ENCODE measurements at places on chromosomes 12 and 14.

GRCh38 chr12:8916154-8916553, 1.8 kb downstream of the PHC1 start:
- no peak for DNase-seq

DNA sequence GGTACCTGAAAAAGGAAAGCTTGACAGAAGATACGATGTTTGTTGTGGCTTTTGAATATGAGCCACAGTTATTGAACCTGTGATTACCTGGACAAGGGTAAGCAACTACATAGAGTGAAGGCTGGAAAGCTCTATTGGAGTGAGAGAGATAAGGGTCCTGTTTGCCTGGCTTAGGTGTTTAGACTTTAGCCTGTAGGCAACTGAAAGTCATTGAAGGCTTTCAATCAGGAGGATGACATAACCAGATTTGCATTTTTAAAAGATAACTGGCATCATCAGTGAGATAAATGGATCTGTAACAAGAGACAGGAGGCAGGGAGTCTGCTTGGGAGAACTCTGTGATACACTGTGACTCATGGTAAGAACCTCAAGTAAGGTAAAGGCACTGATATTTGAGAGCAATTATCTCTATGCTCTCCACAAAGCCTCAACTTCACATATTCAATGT, 128.9 kb upstream of the SOX5 start:
- no peak for DNase-seq

- no peak for DNase-seq
These were observed 421.2 kb downstream of the SOX5 start for GRCh38 chr12:23528316-23528715.

DNA sequence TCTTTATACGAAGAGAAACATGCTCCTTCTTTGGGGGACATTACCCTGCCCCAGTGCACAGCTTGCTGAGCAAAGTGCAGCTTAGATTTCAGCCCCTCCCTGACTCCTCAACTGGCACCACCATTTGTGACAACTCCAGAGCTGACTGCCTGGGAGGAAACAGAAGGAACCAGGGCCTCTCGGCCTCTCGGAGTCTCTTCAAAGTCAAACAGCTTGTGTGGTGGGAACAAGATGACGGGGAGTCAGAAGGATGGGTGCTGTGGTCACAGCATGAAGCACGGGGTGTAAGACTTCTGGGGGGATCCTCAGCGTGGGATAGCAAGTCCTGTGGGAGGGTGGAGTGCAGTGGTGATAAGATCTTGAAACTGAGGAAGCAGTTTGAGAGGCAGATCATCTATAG, 123.5 kb upstream of the BCL2L14 start:
- DNase-seq, result peak; percentile 14

DNA sequence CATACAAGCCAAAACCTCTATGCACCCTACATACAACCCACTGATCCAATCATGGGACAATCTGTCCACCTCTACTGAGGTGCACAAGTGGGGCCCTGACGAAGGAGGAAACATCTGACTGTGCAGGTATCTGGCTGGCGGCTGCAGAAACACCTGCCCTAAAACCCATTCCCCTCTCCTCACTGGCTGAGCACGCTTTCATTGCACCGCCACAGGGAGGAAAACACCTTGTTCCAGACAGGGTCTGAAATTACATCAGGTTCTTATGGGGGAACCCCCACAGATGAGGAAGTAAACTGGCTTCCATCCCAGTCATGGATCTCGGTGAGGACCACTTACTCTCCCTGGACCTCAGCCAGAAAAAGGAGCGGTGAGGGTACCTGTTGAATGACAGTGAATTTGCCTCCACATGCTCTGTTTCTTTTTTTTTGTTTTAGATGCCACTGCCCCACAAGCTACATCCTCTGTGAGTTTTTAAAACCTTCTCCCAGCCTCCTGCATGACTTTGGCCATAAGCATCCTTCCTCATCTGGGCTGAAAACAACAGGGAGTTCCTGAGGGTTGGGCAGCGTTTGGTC, 23.8 kb upstream of the DGLUCY start:
- no peak for DNase-seq

DNA sequence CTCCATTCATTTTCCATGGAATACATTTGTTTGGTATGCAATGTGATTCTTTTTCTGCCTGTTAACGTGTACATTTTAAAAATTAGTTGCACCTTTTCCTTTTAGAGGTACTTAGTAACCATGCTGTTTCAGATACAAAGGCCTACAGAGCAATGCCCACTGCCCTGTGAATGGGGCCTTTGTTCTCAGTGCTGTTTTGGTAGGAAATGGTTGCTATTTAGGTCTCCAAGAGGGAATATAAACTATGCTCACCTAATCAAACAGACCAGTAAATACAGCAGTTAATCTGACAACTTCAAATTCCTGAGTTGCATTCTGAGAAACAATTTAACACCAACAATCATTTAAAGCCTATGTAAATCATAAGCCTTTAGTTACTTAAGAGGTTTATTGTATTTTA, 188.7 kb downstream of the BCAT1 start:
- no peak for DNase-seq

DNA sequence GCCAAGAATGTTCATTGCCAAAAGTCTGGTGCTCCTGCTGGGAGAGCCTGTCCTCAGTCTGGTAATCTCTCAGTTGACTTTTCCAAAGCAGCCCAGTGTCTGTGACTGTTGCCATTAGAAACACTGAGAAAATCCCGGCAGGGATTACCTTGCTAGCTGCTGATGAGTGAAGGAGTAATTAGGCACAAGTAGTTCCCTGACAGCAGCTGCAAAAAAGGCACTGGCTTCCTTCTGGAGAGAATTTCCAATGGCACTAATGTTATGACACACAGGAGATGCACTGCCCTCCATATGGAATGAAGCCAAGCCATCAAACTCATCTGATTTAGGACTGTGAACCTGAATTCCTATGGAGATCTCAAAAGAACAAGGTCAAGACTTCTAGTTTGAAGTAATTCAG, 1321.2 kb upstream of the SEL1L start:
- no peak for DNase-seq
